ENCODE measurements at places on chromosomes 1 and 21. TPM values are rescaled to one million over a fixed set of nuclear protein-coding genes. Genes with fewer than 3 reads are reported as not detected.

The CSF3R gene
- 0.36 TPM for total RNA-seq

The GJA5 gene
- not detected for total RNA-seq

The OR2T2 gene
- total RNA-seq: not detected

The DEPDC1 gene
- total RNA-seq: 16.5 TPM

The SLC50A1 gene
- total RNA-seq: 49.0 TPM

The GPR3 gene
- total RNA-seq: 0.48 TPM

The WNT9A gene
- total RNA-seq: 0.33 TPM

The SAMD11 gene
- total RNA-seq: not detected

The TRIM62 gene
- 13.3 TPM for total RNA-seq

The DMBX1 gene
- total RNA-seq: not detected

The SH2D1B gene
- not detected for total RNA-seq

Measured in activated naive CD4-positive, alpha-beta T cell treated with anti-CD3 and anti-CD28 coated beads, Interleukin-2, amount 10 ng/mL, durations not matched to agents 5 hours and 36 hours (primary cell).